CD4-positive, alpha-beta T cell treated with Interferon gamma for 1 hour (primary cell): ENCODE measurements at places on chromosomes 2 and 18.
A peak's percentile ranks its signal among the peaks of the same experiment; 100 is the strongest.

GRCh38 chr2:27216416-27217137, 592 bp upstream of the CAD start:
- no peak for DNase-seq

GRCh38 chr2:181054256-181054655, 73.9 kb downstream of the UBE2E3 start:
- no peak for DNase-seq

DNA sequence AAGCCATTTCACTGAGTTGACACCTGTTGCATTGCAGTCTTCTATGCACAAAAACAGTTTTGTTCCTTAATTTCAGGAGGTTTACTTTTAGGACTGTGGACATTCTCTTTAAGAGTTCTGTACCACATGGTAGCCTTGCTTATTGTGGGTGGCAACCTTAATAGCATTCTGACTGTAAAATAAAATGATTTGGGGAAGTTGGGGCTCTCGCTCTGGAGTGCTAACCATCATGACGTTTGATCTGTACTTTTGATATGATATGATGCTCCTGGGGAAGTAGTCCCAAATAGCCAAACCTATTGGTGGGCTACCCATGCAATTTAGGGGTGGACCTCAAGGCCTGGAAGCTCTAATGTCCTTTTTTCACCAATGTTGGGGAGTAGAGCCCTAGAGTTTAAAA, 3.4 kb downstream of the CTLA4 start:
- no peak for DNase-seq

DNA sequence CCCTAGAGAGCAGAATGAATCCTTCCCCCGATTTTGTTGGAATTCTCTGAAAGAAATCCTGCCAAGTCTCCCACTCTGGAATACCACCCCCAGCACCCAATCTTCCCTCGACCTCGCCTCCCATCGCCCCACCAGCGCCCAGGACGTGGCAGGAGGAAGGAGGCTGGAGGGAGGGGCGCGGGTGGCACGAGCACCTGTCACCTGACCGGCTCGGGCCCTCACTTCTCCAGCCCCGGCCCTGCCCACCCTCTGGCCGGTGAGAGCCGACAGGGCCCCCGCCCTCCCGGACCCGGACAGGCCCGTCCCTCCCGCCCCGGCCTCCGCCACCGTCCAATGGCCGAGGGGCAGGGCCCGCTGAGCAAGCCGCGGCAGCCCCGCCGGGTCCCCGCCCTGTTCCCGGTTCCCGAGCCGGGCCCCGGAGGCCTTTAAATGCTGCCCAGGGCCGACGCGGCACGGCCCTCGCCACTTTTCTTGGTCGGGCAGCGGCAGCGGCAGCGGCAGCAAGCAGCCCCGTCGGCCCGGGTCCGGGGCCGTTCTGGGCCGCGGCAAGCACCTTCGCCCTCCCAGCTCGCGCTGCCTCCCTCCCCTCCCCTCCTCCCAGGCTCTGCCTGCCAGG, at the start of gene LGALSL:
Gene LGALSL, plus strand, starts transcription at position 393 of the 616 bp plus-strand sequence. CDS start 384 bp downstream, outside the sequence.
- peak; percentile 45 for DNase-seq

DNA sequence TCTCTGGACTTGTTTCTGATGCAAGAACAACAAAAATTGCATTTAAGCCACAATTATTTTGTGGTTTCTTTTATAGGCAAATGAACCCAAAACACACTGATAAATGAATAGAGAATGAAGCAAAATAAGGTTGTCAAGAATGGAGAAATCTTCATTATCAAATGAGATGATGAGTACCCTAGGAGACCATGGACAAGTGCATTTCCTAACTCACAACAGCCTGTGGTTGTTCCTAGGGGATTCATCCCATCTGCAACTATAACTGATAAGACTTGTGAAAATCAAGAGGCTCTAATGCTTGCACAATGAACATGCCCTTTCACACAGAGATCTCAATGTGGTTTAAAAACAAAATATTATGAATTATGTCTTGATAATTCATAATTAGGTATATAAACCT, 159.9 kb downstream of the PDE1A start:
- no peak for DNase-seq

GRCh38 chr2:152755029-152755428, 36.6 kb downstream of the ARL6IP6 start:
- no peak for DNase-seq

DNA sequence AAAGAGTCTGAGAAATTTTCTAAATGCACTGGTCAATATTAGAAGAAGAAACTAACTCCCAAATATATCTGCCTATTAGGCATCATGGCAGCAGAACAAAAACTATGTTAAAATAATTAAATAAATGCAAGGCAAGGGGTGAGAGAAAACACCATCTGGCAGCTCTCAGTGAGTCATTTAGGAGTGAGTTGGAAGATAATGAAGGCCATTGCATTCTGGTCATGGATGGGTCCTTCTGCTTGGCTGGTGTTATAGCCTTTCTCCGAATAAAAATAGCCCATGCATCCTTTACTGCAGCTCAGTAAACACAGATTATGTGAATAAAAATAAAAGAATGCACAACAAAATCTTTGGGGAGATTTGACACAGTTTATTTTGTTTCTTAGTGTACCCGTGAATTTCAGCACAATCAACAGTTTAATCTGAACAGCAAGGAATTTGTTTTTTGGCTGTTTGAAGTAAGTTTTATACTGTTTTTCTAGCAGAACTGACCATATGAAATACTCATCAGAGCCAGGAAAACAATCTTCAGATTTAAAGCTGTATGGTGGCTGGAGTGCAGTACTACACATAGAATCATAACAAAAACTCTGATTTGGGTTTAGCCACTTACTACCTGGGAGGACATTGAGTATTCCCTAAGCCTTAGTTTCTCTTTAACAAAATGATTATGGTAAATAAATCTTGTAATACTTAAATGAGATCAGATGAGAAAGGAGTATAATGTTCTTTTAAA, 225.1 kb upstream of the ITGA4 start:
- DNase-seq, result no peak

DNA sequence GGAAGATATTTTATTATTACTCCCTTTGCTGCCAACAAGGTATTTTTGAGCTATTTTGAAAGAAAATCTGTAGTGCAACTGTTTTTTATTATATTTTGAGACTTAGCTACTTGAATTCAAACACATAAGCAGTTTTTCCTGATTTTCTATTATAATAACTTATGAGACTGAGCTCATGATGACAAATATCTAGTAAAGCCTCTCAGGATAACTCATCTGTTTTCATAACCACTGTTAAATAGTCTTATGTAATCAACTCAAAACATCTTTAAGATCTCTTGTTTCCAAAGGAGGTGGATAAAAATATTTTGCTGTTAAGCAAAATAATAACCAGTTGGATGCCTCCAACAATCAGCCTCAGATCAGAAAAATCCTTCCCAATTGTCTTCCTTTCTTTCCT, 21.9 kb upstream of the PPP1CB start:
- no peak for DNase-seq
